Upper lobe of left lung (tissue), 6 donors: ENCODE measurements at places on chromosomes 7 and 10. TPM values are rescaled to one million over a fixed set of nuclear protein-coding genes. Genes with fewer than 3 reads are reported as not detected.

Gene AFAP1L2
- total RNA-seq: 6.9 TPM

DNA sequence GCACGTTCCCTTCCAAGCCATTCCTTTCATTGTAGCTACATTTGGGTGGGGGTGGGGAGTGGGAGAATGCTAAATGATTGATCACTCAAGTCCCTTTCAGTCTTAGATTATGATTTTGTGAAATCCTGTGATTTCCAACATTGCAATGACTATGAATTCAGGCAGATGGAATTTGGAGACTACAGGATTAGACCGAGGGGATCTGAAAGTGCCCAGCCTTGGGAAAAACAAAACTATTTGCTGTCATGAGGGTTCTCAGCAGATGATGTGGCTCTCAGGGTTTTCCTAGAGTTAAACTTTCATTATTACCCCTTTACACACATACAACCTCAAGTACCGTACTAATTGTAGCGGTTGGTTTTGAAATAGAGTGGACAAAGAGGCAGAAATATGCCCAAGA lies 4.7 kb downstream of the MACROH2A2 start:
- peaks cover 7% of the 10 kb centered on the region for H3K4me1 ChIP-seq
- peaks cover 5% of the 10 kb centered on the region for H3K27me3 ChIP-seq
- H3K4me3 ChIP-seq: no peak overlapping the region
- no peaks in the 10 kb centered on the region for H3K36me3 ChIP-seq

DNA sequence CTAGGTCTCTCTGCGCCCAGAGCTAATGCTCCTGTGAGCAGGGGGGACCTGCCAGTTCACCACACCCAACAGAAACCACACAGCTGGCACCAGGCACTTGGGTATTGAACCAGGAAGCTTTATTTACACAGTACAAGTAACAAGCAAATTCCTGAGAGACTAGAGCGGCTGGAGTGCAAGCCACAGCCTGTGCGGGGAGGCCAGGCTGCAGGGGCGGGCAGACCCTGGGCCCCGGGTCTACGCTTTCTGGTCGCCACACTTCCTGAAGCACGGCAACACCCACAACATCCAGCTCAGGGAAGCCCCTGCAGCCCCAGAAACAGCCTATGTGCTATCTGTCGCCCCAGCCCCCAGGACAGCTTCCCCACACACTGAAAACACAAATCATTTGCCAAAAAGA lies 125.0 kb downstream of the FAM53B start:
- H3K36me3 ChIP-seq: no peaks in the 10 kb centered on the region
- DNase-seq: peak; percentile 63
- H3K4me1 ChIP-seq: peaks cover 16% of the 10 kb centered on the region
- no peak overlapping the region for H3K4me3 ChIP-seq
- H3K27ac ChIP-seq: peak overlapping the region; percentile 43

DNA sequence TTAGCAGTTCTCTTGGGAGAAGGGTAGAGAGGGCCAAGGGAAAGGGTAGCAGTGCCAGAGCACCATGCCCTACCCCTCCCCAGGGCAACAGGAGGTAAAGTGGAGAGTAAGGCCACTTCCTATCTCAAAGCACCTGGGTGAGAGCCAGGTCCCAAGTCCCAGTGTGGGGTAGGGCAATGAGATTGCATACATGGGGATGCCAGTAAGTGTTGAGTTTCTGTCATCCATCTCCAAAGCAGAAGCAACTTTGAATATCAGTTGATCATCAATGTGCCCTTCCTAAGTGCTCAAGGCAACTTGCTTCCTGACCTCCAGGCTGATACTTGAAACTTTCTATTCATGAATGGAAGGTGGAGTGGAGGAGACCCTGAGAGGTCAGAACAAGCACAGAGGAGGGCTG lies 2.2 kb upstream of the CAMK2G start:
- no peaks in the 10 kb centered on the region for H3K36me3 ChIP-seq
- H3K4me1 ChIP-seq: peaks cover 42% of the 10 kb centered on the region
- DNase-seq: no peak
- no peaks in the 10 kb centered on the region for H3K27me3 ChIP-seq
- H3K4me3 ChIP-seq: no peak overlapping the region
- H3K27ac ChIP-seq: no peak overlapping the region

DNA sequence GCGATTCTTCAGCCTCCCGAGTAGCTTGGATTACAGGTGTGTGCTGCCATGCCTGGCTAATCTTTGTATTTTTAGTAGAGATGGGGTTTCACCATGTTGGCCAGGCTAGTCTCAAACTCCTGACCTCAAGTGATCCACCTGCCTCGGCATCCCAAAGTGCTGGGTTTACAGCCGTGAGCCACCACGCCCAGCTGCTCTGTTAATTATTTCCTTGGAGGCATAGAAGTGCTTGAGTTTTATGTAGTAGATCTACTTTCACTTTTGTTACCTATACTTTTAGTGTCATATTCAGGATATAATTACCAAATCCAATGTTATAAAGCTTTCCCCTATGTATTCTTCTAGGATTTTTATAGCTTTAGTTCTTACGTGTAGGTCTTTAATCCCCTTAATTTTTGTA lies 1093.0 kb downstream of the GATA3 start:
- H3K36me3 ChIP-seq: no peaks in the 10 kb centered on the region
- no peaks in the 10 kb centered on the region for H3K27me3 ChIP-seq
- H3K4me1 ChIP-seq: no peaks in the 10 kb centered on the region
- no peak for DNase-seq
